ENCODE measurements at places on chromosomes 7 and 10.

DNA sequence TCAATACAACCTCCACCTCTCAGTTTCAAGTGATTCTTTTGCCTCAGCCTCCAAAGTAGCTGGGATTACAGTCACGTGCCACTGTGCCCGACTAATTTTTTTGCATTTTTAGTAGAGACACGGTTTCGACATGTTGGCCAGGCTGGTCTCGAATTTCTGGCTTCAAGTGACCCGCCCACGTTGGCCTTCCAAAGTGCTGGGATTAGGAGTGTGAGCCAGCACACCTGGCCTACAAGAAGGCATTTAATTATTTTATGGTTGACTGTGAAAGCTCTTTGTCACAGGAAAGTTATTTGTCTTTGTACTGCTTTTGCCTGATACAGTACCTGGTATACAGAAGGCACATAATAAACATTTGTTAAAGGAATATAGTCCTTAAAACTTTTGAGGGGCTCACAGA, 12.9 kb downstream of the MYOZ1 start:
- DNase-seq: no peak

GRCh38 chr10:10542477-10542876, 475.2 kb upstream of the CELF2 start:
- no peak for DNase-seq

GRCh38 chr10:89785095-89785494, 83.7 kb downstream of the KIF20B start:
- DNase-seq: no peak

- no peak for DNase-seq
Measured at GRCh38 chr10:44378626-44379025, 6.3 kb downstream of the CXCL12 start.

GRCh38 chr7:158816271-158816670, 13.0 kb downstream of the ESYT2 start:
- DNase-seq: no peak

DNA sequence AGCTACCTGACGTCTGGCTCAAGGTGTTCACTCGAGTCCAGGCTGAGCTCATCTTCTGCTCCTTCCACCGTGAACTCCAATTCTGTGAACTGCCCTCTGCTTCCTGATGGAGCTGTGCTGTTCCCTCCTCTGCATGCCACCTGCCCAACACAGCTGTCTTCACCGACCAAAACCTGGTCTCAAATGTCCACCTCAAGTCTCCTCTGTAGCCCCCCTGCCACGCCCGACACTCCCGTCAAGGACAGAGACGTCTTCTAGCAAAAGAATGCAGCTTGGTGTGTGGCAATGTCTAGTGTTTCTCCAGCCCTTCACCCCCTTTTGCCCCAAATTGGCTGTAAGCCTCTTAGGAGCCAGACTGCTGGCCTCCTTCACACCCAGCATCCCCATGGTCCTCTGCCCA, 305.1 kb downstream of the DNAJB6 start:
- DNase-seq: no peak
